ENCODE measurements at places on chromosomes 16 and 17.

GRCh38 chr16:3952737-3953131 lies 72.2 kb upstream of the CREBBP start:
- DNase-seq, result no peak

GRCh38 chr17:41340934-41341861 lies 9.4 kb downstream of the KRT33A start:
- peak; percentile 77 for DNase-seq

- DNase-seq, result no peak
Measured at GRCh38 chr17:79252886-79253285, 178.3 kb downstream of the ENGASE start.

- DNase-seq, result no peak
Measured at GRCh38 chr17:364308-364707, 11.7 kb upstream of the RPH3AL start.

DNA sequence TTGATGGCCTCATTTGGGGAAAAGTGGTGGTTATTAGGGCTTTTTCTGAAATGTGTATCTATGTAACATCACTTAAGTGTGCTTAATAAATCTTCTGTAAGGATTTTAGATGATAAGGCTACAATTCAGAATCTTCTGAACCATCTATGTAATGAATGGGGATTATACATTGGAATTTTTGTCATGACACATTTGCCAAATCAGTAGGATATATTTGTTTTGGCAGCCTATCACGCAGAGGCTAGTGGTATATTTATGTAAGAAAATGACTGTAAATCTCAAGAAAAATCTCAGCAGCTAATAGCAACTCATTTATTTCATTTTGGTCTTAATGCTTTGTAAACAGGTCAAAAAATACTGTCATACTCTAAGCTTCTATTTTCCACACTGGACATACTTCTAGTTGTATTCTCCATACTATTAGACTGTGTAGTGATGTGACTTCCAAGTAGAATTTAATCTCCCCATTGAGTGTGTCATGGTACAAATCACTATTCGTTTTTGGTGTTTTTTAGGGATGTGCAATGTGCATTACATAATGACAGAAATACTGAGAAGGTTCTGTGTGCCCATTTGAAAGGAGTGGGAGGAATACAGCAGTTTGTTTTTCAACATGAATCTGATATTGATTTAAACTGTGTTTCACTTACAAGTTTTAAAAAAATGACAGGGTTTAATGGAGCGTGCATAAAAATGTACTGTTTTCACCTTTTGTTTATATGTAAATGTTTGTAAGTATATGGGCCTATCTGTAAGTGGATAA lies 29.2 kb downstream of the CLUH start:
- no peak for DNase-seq
